ENCODE measurements at places on chromosomes 11 and 22.

GRCh38 chr11:61352038-61352437 lies 9.6 kb downstream of the CYB561A3 start:
- DNase-seq: no peak

DNA sequence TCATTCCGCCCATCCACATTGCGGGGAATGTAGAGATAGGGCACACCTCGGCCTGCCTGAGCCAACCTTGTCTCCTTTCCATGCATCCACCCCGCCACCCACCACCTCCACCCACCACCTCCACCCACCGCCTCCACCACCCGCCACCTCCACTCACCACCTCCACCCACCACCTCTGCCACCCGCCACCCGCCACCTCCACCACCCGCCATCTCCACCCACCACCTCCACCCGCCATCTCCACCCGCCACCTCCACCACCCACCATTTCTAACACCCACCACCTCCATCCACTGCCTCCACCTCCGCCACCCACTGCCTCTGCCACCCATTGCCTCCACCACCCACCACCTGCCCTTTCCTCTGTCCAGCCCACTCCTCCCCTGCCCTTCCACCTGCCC lies 78.4 kb downstream of the IGLL1 start:
- DNase-seq: no peak

DNA sequence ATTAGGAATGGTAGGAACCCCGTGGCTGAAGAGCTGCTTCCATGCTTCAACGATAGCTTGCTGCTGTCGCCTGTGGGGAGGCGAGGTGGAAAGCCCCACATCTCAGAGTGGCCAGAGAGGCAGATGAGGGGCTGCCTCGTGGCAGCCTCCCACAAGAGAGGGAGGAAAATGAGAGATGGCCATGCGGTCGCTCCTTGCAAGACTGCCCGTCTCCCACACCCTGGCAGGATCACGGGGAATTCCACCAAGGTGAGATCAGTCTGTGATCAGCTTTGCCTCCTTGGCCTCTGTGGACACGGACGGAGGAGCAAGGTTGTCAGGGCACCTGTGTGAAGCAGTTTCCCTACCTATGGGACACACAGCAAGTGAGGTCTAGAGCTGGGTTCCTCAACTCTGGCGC lies 3.0 kb downstream of the CRYBA4 start:
- DNase-seq: no peak

DNA sequence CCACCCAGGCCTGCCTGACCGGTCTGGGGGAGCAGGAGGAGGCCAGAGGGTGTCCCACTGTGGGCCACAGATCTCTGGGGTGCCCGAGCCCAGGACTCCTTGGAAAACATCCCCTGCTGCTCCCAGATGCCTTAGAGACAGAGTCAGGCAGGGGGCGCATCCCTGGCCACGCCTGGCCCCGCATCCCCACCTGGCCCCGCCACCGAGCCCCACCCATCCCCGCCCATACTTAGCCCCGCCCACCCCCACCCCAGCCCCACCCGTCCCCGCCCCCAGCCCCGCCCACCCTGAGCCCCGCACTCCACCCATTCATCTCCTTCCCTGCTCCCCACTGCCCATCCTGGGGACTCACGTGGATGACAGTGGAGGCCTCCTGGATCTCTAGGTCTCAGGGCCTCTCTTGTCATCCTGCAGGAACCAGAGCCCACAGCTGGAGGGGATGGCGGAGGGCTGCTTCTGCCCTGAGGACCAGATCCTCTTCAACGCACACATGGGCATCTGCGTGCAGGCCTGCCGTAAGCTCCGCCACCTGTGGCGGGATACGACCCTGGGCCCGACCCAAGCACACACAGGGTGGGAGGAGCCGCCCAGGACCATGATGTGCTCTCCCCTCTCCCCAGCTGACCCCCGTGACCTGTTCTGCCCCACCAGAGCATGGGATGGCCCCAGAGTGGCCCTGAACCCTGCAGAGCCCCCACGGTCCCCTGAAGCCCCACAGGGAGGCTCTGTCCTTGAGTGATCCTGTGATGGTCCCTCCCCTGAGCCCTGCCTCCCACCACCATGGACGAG lies 33.6 kb downstream of the MUC5B start:
- no peak for DNase-seq

- DNase-seq: no peak
Measured at GRCh38 chr11:45142241-45143055, 4.0 kb upstream of the PRDM11 start.

- DNase-seq: no peak
Measured at GRCh38 chr11:15621565-15621964, 506.8 kb downstream of the INSC start.

GRCh38 chr22:47394504-47395440 lies 632.3 kb downstream of the TBC1D22A start:
- DNase-seq: no peak

GRCh38 chr11:20910733-20911132 lies 241.3 kb downstream of the NELL1 start:
- no peak for DNase-seq

DNA sequence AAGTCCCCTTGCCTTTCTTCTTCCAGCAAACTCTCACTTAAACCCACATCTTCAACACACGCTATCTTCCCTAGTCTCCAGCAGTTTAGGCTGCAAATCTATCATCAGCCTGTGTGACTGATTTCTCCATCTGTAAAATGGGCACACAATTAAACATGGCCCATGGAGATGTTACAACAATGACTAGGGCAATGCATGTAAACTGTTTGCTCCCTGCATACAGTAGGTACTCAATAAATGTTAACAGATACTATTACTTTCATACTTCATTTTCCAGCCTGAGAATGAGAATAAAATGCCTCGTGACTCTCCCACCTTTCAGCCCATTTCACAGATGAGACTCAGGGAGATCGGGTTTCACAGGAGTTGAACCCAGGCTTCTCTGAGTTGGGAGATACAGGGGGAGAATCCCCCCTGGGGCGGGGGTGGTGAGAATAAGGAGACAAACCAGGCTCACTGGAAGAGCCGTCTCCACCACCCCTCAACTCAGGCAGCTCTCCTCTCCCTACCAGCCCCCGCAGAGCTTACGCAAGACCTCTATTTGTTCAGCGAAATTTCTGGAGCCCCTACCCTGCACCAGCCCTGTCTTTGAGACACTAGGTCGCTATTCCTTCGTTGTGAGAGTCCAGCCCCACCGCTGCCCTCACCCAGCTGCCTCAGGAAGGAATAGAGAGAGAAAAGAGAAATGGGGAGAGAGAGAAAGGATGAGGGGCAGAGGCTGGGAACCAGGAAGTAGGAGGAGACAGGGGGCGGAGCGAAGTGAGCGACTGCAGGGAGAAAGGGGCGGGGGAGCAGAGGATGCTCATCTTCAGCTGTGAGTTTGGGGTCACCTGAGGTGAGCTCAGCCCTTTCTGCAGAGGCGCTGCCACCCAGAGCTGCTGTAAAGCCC lies 42.1 kb upstream of the KLHL35 start:
- DNase-seq: no peak

DNA sequence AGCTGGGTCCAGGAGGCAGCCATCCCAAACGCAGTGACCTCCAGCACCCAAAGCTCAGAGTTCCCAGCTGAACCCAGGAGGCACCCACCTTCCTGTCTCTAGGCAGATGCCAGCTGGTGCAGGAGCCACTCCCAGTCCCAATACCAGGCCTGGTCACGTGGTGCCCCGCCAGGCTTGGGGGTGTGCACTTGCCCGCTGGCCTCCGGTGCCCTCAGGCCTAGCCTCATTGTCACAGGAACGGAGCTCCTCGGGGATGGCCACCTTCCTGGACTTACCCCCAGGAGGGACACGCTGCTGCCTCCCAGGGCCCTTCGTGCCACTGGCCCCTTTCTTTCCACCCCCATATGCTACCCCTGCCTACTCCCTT lies 4.6 kb downstream of the BID start:
- no peak for DNase-seq

DNA sequence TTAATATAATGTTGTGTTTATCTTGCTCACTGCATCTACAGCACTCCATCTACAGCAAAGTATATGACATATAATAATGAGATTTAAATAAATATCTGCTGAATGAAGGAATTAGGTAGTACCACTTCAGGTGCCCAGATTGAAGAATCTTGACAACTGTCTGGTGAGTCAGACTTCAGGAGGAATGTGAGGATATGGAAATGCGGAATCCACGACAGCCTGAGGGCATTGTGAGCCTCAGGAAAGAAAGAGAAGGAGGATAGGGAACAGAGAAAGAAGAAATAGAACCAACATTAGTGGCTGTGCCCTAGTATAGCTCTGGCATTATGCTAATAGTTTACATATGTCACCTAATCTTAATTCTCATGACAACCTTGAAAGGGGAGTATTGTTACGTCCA lies 304.4 kb downstream of the AASDHPPT start:
- DNase-seq: no peak

DNA sequence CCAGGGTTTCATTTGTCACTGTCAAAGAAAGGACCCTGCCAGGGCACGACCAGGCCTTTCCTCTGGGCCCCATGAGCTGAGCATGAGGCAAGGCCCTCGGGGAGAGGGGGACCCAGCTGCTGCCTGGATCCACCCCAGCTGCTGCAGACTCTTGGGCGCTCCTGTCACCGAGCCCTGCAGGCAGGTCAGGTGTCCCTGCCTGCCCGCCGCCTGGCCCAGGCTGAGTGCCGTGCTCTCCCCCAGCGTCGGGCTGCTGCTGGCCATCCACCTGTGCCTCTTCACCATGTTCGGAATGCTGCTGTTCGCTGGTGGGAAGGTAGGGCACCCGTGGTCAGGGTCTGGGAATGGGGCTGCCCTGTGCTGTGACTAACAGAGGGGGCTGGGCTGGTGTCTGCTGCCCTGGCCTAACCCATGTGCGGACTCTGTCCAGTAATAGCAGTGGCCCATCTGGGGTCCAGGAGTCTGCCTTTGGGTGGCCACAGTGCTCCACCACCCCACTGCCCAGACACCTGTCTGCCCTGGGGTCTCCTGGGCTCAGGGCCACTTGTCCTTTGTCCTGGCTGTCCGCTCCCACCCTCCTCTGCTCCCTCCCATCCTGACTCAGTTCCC lies 15.0 kb downstream of the TPCN2 start:
- no peak for DNase-seq

DNA sequence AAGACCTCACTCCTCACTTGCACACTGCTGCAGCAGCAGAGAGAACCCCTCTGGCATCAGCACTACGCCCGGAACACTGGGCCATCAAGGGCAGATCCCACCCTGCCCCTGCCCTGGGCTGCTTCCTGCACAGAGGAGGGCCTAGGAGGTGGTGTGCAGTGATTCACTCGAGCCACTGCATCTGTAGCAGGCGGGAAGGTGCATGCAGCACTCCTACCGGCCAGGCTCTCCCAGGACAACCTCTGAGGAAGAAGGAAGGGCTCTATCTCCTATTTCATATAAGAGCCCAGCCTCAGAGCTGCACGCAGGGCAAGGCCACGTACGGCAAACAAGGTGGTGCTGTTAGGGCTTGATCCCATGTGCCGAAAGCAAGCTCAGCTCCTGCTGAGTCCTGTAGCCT lies 14.2 kb downstream of the RANGAP1 start:
- no peak for DNase-seq

GRCh38 chr11:111422494-111423249 lies 43.6 kb upstream of the POU2AF1 start:
- DNase-seq: peak; percentile 42

DNA sequence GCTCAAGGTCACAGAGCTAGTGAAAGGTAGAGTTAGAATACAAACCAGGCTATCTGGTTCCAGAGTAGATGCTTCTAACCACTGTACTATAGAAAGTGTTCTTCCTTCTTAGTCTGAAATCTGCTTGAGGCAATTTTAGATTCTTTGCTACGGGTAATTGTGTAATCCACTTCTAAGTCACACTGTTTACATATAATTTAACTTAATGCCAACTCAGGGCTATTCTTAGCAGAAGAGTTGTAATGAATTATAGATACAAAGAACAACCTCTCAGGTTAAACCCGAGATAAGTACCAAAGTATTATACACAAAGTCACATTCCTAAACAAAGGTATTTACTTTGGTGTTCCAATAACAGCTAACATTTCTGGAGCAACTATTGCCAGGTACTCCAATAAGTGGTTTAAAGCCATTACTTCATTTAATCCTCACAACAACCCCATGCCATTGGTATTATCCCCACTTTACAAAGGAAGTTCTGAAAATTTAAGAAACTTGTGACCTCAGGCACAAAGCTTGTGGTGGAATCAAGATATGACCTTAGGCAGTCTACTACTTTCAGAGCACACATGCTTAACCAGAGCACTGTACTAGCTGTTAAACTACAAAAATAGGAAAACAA lies 31.1 kb upstream of the DDI1 start:
- no peak for DNase-seq

DNA sequence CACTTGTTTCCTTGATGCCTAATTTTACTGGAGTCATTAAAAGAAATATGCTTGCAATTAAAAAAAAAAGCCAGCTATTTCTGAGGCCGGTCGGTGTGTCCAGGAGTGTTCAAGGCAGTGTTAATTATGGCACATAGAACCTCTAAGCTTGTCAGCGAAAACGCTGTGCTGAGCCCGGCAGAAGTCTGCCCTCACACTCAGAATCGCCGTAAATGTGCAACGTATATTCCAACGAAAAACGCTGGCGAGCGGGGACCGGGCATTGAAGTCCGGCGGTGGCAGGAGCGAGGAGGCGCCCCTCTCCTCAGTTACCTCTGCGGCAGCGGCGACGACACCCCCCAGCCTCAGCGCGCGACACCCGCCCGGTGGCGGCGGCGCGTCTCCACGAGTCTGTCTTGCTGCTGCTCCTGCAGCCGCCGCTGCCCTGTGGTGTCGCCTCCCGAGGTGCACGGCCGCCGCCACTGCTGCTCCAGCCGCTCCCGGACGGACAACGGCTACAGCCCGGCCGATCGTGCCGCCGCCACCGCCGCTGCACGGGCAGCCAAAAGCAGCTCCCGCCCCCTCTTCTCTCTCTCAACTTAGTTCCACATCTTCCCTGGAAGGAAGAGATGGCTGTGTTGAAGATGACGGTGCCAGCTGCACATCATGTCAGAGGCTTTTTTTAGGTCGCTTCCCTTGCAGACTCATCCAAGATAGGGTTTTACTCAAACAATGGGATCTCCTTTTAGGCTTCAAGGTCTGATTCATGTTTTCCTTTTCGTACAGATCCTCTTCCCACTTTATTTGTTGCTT lies 56.0 kb downstream of the JAM3 start:
- no peak for DNase-seq

GRCh38 chr11:100336873-100337272 lies 350.2 kb upstream of the ARHGAP42 start:
- DNase-seq: no peak

GRCh38 chr11:103988595-103988969 lies 47.9 kb upstream of the DDI1 start:
- DNase-seq: no peak

DNA sequence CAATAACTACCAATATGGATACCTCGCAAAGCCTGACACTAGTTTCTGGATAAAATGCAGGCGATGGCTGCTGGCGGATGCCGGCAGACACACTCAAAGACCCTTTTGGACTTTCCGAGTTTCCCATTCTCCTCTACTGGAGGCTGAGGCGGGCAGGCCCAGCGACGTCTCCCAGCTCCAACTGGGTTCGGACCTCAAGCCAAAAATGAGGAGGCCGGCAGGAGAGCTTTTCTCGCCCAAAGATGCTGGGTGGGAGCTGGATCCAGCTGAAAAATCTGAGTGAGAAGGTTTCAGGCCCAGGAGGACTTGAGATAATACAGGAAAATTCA lies 428 bp upstream of the FEZ1 start:
- DNase-seq: no peak

DNA sequence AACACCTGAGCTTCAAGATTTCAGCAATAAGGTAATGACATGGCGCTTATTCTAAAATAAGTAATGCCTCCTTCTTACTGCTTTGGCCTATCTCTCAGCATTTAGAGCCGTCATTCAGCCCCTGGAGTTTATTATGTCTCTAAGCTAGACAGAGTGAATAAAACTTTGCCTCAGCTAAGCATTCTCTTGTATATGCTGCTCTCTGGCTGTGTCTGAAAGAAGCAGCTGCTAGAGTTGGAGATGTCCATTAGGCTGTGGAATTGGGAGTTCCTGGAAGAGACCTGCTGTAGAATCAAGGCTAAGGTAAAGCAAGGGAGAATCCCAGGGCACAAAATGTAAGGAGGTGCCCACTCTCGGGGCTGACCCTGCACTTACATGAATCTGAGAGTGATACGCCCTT lies 35.5 kb upstream of the TTC12 start:
- DNase-seq: no peak
